Left colon (tissue), 2 donors: ENCODE measurements at places on chromosomes 7 and 10. TPM values are rescaled to one million over a fixed set of nuclear protein-coding genes. Genes with fewer than 3 reads are reported as not detected.

ANKRD61 gene
- total RNA-seq: not detected

RAMP3 gene
- 9.5 TPM for total RNA-seq

SFTPD gene
- total RNA-seq: not detected

C10orf62 gene
- not detected for total RNA-seq

NHLRC2 gene
- total RNA-seq: 33.0 TPM

GPC2 gene
- 5.7 TPM for total RNA-seq

MEST gene
- total RNA-seq: 44.3 TPM

RHOBTB1 gene
- total RNA-seq: 7.6 TPM

PODXL gene
- total RNA-seq: 9.2 TPM

CLEC2L gene
- total RNA-seq: not detected

STK31 gene
- total RNA-seq: 1.1 TPM

AKR1D1 gene
- not detected for total RNA-seq

SCIN gene
- 76.6 TPM for total RNA-seq

OPALIN gene
- not detected for total RNA-seq

C10orf88 gene
- total RNA-seq: 6.0 TPM

MCM10 gene
- total RNA-seq: 5.0 TPM

BET1 gene
- total RNA-seq: 16.3 TPM
